Activated naive CD4-positive, alpha-beta T cell treated with anti-CD3 and anti-CD28 coated beads, Interleukin-2, amount 50 U/mL, for 72 hours (primary cell): ENCODE measurements at places on chromosomes 11 and 22.

- no peak for DNase-seq
Measured at GRCh38 chr11:94700622-94701021, 67.5 kb upstream of the AMOTL1 start.

DNA sequence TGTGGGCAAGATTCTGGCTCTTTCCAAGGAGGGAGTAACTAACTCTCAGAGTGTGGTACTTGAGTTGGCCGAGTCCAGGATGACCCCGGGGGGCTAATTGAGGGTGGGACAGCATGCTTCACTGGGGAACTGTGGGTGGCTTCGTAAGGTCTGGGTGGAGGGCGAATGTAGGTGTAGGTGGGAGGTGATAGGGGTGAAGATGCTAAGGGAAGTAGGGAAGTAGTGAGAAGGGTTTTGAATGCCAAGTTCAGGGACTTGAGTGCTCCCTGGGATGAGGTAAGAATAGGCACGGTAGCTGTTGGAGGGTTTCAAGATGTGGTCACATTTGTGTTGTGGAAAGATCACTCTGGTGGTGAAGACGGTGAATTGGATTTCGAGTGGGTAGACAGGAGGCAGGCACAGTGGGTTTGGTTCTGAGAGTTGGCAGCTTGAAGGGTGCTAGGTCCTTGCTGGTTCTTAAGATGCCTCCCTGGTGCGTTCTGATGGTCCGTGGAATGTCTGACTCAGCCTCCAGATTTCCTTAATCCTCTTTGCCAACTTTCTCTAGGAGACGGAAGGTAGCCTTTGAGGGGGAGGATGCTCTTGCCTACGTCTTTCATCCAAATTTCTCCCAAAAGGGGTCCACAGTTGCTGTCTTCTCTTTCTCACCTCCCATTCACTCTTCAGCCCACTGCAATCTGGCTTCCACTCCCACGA, 2.5 kb upstream of the DNAL4 start:
- no peak for DNase-seq

- peak; percentile 19 for DNase-seq
Measured at GRCh38 chr22:20425566-20426258, 11.9 kb downstream of the SCARF2 start.

DNA sequence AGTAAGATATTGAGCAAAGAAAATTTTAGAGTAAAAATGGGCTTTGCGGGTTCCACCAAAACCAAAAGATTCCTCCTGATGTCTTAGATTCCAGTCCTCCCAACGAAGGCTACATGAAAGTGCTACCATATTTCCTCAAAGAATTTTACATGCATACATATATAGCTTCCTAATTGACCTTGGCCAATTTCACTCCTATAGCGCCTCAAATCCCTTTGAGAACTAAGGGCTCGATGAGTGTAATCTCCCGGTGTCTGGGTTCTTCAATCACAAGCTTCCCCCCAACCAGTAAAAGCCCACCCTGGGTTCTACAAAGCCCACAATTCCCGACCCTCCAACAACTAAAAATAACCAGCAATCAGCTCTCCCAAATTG, 1.2 kb downstream of the SIK3 start:
- DNase-seq, result no peak

GRCh38 chr11:93192163-93192562, 5.6 kb downstream of the SLC36A4 start:
- no peak for DNase-seq

DNA sequence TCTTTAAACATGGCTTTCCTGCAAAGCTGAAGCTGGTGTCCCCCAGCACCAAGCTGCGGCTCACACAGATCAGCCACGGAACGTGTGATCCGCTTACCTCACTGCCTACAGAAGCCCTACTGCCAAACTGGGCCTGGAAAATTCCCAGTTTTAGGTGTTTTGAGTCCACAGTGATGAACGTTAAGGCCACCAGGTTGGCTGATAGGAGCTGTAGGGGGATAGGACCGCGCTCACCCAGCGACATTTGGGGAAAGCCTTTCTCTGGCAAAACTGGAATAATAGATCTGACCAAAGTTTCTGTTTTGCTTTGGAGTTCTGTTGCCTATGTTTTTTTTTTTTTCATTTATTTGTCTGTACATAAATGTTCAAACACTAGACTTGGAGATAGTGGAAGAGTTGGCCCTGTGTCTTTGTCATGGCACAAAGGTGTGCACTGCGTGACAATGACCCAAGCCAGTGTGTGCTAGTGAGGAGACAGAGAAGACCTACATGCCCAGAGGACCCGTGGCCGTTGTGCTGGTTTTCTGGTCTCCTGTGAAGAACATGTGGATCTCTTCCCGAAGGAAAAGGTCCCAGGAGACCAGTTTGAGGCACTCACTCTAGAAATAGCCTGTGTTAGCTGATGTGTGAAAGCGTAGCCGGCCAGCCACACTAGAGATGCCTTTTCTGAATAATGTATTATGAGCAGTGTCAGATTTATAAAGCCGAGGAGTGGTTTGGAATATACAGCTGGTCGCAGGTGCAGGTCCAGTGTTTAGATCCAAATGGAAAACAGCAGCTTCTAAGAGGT, 15.0 kb downstream of the ASPHD2 start:
- DNase-seq, result no peak
